Right cardiac atrium (tissue), 5 donors: ENCODE measurements at places on chromosomes 11 and 22. TPM values are rescaled to one million over a fixed set of nuclear protein-coding genes. Genes with fewer than 3 reads are reported as not detected.

DNA sequence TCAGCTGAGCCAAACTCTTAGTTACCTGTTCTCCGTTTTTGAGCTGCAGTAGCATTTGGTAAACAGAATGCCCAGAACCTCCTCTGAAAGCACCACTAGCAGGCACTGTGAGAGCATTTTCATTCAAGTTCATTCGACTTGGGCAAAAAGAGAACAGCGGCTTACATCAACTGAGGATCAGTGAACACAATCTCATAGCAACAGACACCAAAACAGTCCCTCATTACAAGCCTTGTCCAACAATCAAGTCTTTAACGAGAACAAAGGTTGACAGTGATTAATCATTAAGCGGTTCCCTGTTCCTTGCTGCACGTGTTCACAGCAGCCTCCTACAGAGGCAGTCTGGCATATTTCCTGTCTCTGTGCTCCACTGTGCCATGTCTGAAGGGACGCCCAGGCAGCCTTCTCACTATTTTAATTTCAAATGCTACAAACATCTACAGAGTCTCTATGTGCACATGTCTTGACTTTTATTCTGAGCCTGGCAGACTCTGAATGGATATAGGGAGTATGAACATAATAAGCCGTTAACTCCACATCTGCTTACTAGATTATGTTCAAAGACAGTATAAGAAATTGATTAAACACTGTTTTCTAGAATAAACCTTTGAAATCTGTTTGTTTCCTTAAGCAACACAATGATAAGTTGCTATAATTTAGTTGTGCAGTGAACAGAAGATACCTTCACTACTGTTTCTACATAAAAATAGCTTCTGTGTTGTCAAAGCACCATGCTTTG lies 88.3 kb upstream of the MTMR2 start:
- DNase-seq: no peak

DNA sequence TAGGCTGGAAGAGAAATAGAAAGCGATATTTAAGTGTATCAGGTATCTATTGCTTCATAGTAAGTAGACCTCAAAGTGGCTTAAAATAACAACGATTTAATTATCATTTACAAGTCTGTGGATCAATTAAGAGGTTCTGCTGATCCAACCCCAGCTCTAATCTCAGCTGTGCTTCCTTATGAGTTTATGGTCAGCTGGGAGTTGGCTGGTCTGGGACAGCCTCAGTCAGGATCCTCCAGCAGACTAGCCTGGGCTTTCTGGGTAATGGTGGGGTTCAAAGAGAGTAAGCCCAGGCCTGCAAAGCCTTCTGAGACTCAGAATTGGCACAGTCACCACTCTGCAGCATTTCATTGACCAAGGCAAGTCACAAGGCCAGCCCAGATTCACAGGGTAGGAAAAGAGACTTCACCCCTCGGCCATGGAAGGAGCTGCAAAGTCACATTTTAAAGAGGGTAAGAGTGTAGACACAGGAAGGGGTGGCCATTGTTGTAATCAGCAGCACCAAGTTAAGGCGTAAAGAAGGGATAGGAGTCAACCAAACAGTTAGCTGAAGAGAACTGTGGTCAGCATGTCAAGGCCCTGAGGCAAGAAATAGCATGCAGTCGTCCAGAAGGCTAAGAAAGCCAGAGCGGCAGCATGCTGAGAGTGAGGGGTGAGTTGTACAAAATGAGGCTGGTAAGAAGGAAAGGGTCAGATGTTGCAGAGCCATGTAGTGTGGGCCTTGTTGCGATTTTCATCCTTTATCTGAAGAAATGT lies 168.2 kb downstream of the ETS1 start:
- DNase-seq: no peak

Gene SHANK3
- 28.9 TPM for total RNA-seq

DNA sequence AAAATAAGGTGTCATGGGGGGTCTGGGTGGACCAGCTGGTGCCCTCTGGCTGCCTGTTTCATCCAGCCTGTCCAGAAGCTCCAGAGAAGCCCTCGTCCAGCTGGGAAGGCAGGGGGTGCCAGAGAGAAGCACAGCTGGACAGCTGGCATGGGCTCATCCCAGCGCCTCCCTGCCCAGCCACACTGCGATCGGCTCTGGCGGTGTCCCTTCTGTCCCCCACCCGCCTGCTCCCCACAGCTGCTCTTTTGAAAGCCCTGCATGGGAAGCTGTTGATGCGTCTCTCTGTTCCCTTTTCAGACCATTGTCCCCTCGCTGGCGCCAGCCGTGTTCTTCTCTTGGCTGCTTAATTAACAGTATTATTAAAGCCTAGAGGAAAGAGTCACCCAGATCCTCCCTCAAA lies 86.5 kb downstream of the MN1 start:
- no peak for DNase-seq

DNA sequence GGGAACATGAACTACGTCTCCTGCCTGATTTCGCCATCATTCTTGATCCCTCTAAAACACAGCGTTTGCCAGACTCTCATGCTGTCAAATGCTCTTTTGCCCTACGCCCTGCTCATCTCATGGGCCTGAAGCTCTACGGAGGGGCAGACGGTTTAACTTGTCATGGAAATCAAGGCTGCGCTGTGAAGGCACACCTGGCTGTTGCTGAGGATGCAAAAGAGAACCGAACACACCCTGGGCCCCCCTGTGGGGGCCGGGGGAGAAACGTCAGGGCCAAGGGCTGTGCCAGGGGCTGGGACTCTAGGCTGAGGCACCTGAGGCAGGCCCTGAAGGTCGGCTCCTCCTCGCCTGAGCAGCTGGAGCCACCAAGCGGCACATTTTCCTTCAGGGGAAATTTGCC lies 957.2 kb downstream of the BRD1 start:
- DNase-seq: no peak

DNA sequence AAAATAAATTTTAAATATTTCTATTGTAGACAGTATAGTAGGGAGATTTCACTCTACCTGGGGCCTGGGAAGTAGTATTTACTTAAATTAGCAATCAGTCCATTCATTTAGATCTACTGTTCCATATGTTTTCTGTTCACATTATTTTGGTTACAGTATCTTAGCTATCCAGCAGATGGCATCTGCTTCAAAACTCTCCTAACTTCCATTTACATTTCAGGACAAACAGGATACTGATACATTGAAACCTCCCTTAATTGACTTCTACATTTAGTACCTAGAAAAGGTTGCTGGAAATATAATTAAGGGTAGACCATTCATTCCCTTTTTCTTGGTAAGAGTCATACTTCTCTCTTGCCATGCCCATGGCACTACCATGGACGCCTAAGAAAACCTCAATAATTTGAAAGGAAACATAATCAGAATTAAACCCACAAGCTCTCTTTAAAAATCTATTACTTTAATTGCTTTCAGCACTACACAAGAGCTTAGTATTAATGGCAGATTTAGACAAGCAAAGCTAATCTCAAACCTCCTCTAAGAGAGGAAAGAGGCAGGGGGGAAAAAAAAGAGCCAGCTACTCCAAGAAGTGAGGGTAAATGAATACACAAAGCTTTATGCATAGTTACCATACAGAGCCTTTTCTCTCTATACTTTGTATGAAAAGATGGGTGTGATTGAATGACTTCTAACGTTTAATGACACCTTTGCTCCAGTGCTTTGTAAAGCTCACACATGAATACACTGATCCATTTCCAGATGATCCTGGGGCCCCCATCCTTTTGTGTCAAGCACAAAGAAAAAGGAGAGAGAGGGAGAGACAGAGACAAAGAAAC lies 131.2 kb upstream of the MTMR2 start:
- DNase-seq: no peak

Gene ARHGAP42
- 5.9 TPM for total RNA-seq

Gene FGF3
- not detected for total RNA-seq
